Vagina (tissue), 2 donors: ENCODE measurements at places on chromosomes 6 and 20.

GRCh38 chr6:7542065-7542873, 798 bp downstream of the DSP start:
- no peak for DNase-seq

- no peak for DNase-seq
Observed at GRCh38 chr6:20252311-20252710, 40.0 kb upstream of the MBOAT1 start.

- peak; percentile 14 for DNase-seq
Observed at GRCh38 chr20:17500271-17500670, 30.9 kb downstream of the BFSP1 start.

DNA sequence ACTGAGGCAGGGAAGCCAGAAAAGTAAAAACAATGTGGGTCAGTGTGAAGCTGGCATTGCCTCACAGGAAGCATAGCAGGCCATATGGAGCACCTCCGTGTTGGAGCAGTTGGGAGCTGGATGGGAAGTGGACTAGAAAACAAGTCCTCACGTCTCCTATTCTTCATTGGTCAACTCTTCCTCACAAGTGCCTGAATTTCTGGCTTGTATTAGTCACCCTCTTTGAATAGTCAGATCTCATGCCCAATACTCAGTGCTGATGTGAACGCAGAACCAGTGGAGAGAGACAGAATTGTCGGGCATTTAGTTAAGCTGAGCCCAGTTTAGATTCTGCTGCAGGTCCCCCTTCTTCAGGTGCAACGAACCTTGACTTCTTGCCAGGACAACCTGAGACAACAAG, 22.3 kb upstream of the RSPO3 start:
- DNase-seq = no peak

DNA sequence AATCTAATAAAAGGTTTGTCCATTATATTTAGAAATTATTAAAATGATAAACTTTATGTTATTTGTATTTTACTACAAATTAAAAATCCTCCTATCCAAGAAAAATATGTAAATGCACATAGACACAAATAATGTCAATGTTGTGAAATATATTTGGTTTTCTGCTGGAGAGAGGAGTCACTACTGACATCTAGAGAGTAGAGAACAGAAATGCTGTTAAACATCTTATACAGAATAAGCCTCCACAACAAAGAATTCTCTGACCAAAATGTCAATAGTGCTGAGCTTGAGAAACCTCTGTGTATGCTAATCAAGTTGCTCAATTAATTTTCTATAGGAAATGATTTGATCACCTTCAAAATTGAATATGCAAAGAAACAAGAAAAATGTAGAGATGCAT, 12.4 kb downstream of the HTR1B start:
- no peak for DNase-seq

DNA sequence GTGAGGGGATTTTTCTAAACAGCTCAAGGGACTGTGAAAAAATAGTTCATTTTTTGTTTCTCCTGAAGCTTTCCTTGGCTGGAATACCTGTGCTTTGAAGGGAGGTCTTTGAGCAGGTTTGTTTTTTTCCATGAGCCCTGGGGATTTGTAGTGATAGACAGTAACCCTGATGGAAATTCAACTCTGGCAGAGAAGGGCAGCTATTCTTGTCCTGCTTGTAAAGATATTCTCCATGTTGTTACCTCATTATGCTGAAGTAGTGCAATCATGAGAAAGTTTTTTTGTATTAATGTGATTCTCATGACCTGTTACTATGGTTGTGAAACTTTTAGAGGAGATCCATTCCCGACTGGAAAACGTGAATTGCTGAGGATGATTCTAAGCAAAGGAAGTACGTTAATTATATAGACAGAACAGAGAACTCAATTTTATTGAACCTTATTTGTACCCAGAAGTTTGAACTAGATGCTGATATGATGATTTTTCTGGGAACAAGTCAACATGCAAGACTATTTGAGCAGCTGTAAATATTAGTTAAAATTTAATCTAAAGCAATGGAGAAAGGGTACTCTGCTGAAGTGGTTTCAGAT, 12.5 kb downstream of the UTRN start:
- no peak for DNase-seq
